Astrocyte of the hippocampus (primary cell): ENCODE measurements at places on chromosomes 13 and 19.
A peak's percentile ranks its signal among the peaks of the same experiment; 100 is the strongest.

GRCh38 chr13:112963641-112964040 lies 5.4 kb upstream of the MCF2L start:
- no peak for DNase-seq

GRCh38 chr19:38433268-38433733 lies at the start of gene RYR1:
Gene RYR1 (plus strand): TSS chr19:38433691. CDS start chr19:38433830, 139 bp downstream.
- peak; percentile 24 for DNase-seq

- DNase-seq: no peak
Observed at GRCh38 chr19:33865306-33865705, 68.6 kb downstream of the KCTD15 start.

DNA sequence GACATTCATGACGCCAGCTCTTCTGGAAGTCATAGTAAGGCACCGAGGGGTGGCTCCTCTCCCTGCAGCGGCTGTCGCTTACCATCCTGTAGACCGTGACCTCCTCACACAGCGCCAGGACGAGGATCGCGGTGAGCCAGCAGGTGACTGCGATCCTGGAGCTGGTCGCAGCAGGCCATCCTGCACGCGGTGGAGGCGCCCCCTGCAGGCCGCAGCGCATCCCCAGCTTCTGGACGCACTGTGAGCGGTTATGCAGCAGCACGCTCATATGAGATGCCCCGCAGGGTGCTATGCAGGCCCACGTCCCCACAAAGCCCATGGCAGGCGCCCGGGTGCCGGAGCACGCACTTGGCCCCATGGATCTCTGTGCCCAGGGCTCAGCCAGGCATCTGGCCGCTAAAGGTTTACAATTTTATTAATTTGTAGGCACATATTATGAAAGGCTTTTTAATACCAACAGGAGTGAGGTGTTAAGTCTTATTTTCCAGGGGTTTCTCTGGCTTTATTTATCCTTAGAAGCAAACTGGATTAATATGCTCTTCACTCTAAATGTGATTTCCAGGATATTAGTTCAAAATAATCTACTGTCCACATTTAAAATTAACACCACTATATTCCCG lies 35.6 kb upstream of the PSPC1 start:
- peak; percentile 35 for DNase-seq

DNA sequence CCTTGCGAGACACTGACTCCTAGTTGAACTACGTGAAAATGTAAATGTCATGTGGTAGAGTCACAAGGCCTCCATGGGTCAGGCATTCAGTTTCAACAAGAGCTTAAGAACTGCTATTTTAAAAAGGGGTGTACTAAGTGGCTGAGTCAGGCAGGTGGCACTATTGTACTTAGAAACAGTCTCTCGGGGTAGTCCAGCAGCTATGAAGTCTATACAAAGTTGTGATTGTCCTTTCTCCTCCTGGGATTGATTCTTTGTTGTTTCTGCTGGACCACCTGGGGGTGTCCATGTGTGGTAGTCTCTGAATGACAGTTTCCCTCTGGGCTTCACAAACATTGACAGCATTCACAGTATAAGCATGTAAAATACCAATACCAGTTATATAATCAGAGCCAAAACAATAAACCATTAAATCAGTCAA lies 33.0 kb downstream of the UGGT2 start:
- DNase-seq: peak; percentile 78

DNA sequence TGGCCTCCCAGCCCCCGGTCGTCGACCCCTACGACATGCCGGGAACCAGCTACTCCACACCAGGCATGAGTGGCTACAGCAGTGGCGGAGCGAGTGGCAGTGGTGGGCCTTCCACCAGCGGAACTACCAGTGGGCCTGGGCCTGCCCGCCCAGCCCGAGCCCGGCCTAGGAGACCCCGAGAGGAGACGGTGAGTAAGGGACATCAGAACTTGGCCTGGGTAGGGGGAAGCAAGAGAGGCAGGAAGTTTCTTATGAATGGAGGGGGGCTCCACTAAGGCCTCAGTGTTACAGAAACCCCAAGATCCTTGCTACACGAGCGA lies 2.9 kb downstream of the FOSB start:
- DNase-seq: no peak

DNA sequence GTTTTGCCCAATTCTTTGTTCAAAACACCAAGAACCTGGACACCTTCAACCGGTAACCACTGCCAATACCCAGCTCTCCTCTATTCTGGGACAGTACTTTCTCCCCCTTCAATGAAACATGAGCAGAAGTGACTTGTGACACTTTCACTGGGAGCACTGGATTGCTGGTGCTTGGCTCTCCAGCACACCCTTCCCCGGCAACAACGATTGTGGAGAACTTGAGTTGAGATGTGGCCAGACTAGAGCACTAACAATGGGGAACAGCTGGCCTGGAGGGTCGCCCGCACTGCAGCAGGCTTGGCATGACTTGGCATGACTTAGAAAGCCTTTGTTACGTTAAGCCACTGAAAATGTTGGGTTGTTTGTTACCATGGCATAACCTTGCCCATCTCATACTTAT lies 7.5 kb upstream of the B3GLCT start:
- no peak for DNase-seq

- DNase-seq: no peak
Observed at GRCh38 chr13:111259058-111259457, 61.4 kb upstream of the TEX29 start.

DNA sequence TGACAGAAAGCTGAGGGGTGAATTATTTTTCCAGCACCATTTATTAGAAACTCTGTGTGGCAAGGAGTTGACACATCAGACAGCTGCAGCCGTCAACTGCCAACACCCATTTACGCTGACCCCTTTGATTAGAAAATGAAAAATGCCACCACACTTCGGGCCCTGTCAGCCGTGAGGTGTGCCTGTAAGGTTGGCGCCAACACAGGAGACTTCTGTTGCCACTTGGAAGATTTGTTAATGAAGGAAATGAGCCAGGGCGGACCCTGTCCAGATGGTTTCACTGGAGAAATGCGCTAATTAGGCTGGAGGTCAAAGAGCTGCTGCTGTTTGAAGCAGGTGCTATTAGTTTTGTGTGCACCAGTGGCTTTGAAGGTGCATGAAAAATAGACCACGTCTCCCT lies 297.5 kb downstream of the MTUS2 start:
- DNase-seq: no peak

DNA sequence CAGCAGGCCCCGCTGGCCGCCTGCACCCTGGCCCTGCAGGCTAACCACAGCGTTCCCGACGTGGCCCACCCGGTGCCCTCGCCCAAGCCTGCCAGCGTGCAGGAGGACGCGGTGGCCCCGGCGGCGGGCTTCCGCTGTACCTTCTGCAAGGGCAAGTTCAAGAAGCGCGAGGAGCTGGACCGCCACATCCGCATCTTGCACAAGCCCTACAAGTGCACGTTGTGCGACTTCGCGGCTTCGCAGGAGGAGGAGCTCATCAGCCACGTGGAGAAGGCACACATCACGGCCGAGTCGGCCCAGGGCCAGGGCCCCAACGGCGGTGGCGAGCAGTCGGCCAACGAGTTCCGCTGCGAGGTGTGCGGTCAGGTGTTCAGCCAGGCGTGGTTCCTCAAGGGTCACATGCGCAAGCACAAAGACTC lies 72.1 kb downstream of the ZNF536 start:
- DNase-seq: no peak

GRCh38 chr19:18898607-18899408 lies 2.9 kb upstream of the CERS1 start:
- no peak for DNase-seq

GRCh38 chr13:30585748-30586262 lies 31.9 kb upstream of the USPL1 start:
- DNase-seq: peak; percentile 63

DNA sequence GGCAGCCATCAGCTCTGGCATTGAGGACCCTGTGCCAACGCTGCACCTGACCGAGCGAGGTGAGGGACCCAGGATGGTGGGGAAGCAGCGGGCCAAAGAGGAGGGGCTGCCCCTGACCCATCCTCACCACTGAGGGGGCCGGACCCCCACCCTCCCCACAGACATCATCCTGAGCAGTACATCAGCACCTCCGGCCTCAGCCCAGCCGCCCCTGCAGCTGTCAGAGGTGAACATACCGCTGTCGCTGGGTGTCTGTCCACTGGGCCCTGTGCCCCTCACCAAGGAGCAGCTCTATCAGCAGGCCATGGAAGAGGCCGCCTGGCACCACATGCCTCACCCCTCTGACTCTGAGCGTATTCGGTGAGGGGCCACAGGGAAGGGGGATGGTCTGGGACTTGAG lies 7.3 kb downstream of the LENG1 start:
- no peak for DNase-seq

- DNase-seq: no peak
Observed at GRCh38 chr13:90447034-90447733, 900.3 kb upstream of the MIR17HG start.

GRCh38 chr19:50534478-50534877 lies 20.8 kb upstream of the ASPDH start:
- DNase-seq: no peak

DNA sequence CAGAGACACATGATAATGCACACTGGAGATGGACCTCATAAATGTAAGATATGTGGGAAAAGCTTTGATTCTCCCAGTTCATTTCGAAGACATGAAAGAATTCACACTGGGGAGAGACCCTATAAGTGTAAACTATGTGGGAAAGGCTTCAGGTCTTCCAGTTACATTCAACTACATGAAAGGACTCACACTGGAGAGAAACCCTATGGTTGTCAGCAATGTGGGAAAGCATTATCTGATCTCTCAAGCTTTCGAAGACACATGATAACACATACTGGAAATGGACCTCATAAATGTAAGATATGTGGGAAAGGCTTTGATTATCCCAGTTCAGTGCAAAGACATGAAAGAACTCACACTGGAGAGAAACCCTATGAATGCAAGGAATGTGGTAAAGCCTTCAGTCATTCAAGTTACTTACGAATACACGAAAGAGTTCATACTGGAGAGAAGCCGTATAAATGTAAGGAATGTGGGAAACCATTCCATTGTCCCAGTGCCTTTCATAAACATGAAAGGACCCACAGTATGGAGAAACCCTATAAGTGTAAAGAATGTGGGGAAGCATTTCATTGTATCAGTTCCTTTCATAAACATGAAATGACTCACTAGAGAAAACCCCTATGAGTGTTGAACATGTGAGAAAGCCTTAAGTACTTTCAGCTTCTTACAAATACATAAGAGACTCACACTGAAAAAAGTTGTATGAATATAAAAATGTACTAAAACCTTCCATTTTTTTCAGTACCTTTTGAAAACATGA lies 14.7 kb downstream of the ZNF441 start:
- DNase-seq: no peak

- DNase-seq: no peak
Observed at GRCh38 chr13:43240278-43240677, 216.9 kb downstream of the DNAJC15 start.

DNA sequence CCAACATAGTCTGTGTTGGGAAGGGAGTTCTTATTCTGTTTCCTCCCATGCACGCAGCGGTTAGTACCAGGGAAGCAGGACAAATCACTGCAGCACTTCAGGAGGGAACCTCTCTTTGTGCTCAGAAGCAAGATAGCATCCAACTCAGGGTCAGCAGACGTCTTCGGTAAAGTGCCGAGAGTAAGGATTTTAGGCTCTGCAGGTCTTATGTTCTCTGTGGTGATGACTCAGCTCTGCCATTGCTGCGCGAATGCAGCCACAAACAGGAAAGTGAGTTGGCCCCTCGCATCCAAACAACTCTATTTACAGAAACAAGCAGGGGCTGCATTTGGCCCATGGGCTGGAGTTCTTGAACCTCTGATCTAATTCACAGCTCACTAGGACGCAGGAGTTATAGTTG lies 122.1 kb upstream of the SPATA13 start:
- peak; percentile 82 for DNase-seq
